DMS79 treated with DMSO at 0.1 percent for 48 hours (cell line): ENCODE measurements at places on chromosomes 3 and 15.

DNA sequence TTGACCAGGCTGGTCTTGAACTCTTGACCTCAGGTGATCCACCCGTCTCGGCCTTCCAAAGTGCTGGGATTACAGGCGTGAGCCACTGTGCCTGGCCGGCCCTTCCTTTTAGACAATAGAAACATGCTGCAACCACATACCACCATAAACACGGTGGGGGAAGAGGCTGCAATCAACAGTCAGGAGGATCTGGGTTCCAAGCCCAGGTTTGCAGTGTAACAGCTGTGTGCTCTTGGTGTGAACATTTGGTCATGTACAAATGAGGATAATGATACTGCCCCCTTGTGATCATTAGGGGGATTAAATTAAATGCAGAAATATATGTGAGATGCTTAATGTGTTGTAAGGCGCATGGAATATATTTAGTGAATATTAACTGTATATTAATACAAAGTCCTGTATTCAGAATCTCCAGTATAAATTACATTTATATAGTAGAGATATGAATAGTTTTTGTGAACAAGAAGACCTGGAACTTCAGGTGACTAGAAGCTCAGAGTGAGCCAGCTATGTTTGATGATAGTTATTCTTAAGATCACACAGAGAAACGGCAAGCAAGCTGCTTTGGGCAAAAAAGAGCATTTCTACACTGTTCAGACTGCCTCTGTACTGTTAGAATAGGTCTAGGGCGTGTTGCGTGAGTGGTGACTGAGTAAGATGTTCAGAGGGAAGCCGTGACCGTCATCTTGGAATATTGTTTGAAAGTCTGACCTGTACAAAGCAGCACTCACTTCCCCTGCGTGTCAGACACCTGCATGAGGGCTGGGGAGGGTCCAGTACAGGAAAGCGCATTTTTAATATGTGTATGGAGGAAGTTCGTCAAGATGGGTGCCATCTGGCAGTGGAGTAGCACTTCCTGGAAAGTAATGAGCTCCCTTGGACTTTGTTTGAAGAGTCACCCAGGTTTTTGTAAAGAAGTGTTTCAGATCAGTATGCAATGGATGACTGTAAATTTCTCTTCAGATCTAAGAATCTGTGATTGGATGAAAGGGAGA lies 125.8 kb downstream of the PGPEP1L start:
- DNase-seq, result no peak

- DNase-seq, result no peak
Observed at GRCh38 chr15:29917600-29918597, 95.6 kb upstream of the TJP1 start.

DNA sequence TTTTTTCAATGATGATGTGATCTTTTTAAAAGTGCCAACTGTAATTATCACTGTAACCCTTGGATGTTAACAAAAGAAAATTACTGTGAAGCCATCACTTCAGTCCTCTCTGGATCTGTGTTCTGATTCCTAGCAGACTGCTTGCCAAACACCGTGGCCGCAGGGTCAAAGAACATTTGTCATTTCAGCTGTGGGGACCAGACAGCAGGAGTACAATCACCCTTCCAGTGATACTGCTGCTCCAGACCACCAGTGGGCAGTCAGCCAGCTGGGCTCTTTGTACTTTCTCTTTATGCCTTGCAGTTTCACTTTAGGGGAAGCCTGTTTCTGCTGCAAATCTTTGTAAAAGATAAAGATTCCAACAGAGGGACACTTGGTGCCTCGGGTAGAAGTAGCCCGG lies 770.0 kb downstream of the GRM7 start:
- DNase-seq, result no peak

DNA sequence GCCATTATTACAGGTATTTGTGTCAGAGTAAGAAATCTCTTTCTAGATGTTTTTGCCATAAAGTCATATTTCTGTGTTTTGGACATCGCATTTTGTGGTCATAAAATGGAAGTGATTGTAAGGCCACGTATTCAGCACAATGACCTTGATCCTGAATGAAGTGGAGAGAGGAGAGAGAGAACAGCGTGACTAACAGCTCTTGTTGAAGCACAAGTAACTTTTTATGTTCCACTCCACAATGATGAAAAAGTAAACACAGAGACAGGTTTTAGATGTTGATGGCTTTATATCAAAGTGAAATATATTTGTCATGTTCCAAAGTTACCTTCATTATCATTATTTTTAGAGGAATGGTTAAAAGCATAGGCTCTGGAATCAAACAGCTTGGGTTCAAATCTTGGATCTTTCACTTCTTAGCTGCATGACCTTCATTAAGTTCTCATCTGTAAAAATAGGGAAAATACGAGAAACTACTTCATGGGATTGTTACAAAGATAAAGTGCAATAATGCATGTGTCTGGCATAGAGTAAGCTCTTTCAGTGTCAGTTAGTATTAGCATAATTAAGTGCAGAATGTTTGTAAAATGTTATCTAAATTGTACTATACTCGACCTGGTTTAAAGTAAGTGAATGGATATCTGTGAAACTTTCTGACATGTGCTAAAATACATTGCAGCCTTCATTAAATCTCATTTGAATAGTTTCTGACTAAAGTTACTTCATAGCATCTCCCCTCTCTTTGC lies 341.5 kb upstream of the DNAJC19 start:
- DNase-seq, result peak; percentile 6

- no peak for DNase-seq
Observed at GRCh38 chr3:160773722-160774121, 17.7 kb downstream of the PPM1L start.

GRCh38 chr15:73822998-73823397 lies 50.4 kb upstream of the TBC1D21 start:
- DNase-seq, result no peak

DNA sequence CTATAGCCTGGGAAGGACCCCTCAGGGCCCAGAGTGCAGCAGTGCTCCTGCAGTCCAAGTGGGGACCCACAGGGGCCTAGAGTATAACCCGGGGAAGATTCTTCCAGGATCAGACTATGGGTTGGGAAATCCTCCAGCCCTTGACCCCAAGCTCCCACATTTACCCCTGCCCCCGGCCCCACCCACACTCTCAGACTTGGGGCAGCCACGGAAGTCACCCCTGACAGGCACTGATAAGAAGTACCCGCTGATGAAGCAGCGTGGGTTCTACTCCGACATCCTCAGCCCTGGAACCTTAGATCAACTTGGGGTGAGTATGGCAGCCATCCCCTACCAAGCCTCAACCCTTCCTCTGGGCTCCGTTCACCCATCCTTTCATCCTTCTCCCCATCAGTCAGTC lies 6.3 kb downstream of the DNAH1 start:
- DNase-seq, result no peak

DNA sequence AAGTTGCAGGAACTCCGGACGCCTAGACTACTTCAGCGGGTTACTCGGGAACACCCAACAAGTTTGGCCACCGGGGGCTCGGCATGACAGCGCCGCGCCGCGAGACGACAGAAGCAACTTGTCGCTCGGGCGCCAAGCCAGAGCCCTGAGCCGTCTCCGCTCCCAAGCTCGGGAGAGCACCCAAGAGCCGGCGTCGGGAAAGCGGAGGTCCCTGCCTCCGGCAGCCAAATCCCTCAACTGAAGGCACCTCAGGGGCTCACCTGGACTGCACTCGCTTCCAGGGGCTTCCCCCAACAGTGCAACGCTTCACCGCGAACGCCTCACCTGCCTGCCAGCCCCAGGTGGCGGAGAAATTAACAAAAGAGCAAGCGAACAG lies 640 bp downstream of the MB21D2 start:
- DNase-seq, result peak; percentile 81

DNA sequence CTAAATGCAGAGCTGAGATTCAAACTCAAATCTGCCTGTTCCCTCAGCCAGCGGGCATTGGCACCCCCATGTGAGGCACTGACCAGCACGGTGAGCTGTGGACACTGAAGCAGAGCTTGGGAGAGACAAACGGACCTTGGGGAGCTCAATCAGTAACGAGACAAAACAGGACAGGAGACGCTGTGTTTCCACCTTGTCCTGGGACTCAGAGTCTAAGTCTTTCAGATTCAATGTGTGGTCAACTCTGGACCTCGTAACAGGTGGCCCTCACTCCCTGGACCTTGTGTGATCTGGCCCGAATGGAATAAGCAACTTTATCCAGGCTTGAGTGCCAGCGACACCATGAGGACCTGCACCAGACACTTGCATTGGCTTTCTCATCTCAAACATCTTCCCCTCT lies 232.5 kb downstream of the UACA start:
- no peak for DNase-seq
